ENCODE measurements at places on chromosomes 1 and 21.

- DNase-seq = no peak
Observed at GRCh38 chr1:184110272-184111204, 59.0 kb downstream of the TSEN15 start.

DNA sequence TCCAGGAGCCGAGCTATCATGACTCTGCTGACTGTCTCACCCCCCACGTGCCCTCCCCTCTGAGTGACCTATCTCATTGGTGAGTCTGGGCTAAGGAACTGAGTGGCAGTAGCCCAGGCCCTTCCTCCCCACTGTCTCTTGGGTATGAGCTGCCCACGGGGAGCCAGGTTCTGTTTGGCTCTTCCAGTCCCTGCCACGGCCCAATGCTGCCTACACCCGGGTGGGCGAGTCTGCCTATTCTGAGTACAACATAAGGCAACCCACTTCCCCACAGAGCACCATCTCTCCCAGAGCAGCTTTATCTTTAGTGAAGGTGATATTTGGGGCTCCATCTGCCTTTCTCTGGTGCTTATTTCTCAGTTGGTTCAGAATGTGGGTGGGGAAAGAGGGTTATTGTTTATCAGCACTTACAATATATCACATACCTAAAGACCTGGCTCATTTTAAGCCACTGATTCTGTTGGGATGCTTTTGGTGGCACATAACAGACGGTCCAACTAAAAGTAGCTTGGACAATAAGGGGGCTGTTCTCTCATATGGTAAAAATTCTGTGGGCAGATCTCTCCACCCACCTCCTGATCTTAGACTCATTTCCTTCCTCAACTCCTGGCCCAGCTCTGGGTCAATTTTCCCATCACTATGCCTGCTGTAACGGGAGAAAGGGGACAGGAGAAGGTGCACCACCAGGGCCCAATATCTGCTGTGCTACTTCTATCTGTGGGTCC, 27.7 kb upstream of the VWA5B1 start:
- DNase-seq = no peak

GRCh38 chr1:153698020-153698922, 19.8 kb downstream of the NPR1 start:
- DNase-seq = peak; percentile 98

DNA sequence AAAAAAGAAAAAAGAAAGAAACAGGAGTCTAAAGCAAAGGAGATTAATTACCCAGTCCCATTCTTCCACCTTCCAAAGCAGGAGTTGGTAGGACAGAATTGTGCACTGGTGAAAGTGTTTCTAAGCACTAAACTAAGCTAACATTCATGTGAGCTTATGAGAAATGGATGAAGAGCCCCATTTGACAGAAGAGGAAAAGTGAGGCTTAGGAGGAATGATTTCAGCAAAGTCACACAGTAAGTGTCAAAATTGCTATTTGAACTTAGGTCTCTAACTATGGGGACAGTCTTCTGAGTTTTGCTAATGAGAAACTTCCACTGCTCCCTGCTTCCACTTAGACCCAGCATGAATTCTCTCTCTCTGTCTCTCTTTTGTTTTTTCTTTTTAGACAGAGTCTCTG, 18.7 kb downstream of the LCK start:
- DNase-seq = no peak

- peak; percentile 100 for DNase-seq
Observed at GRCh38 chr1:235328271-235329138, at the start of gene GGPS1. TSS of gene GGPS1 (plus strand) at chr1:235328570. CDS start at chr1:235335265, 6,695 bp downstream.

- no peak for DNase-seq
Observed at GRCh38 chr1:185042737-185043136, 2.6 kb upstream of the RNF2 start.

DNA sequence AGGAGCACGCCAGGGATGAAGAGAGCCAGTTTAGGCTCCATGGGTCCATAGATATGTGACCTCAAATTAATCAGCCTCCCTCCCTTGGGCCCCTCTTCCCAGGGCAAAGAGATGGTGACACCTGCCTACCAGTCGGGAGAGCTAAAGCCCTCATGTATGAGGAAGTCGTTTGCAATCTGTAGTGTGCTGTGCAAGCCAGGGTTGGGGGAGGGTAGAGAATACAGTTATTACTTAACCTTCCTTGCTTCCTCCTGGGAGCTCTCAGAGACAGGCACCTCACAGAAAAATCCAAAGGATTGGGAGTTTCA, 4.0 kb downstream of the PGLYRP4 start:
- DNase-seq = no peak

GRCh38 chr1:31581821-31582810, 5.8 kb downstream of the TINAGL1 start:
- peak; percentile 57 for DNase-seq

GRCh38 chr1:58815686-58816071, 31.8 kb upstream of the JUN start:
- DNase-seq = no peak

DNA sequence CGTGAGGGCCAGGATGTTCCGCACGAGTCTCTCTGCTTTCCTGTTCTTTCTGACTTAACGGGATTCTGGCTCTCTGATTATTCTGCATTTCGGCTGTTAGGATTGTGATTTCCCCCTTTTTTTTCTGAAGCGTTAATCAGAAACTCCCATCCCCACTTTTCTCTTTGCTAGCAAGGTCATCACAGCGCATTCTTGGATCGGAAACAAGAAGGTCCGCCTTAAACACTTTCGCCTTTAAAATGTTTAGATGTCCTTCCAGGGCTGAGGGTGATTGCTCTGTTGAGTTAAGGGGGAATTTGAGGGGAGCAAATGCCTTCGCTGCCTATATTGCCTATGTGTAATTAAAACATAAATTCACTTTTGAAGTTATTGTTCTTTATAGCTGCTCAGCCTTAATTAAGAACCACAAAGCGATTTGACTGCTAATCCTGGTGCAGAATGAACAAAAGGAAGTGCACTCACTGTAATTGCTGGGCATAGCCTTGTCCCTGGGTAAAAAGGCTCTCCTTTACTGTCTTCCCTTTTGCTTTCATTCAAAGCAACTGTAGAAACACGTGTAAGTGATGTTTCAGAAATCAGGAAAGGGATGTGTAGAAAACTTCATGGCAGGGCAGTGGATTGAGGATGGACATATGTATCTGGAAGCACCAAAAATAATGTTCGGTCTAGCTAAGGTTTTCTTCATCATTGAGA, 1.2 kb downstream of the LAMC1 start:
- DNase-seq = no peak

GRCh38 chr1:41661428-41662060, 177.1 kb upstream of the EDN2 start:
- DNase-seq = no peak

GRCh38 chr1:181318022-181318857, 165.1 kb upstream of the CACNA1E start:
- DNase-seq = no peak

GRCh38 chr1:171801487-171801891, 20.0 kb downstream of the METTL13 start:
- DNase-seq = peak; percentile 61

GRCh38 chr1:242447689-242448088, 76.8 kb downstream of the PLD5 start:
- no peak for DNase-seq

GRCh38 chr1:9086045-9086444, 16.6 kb upstream of the SLC2A5 start:
- peak; percentile 31 for DNase-seq

DNA sequence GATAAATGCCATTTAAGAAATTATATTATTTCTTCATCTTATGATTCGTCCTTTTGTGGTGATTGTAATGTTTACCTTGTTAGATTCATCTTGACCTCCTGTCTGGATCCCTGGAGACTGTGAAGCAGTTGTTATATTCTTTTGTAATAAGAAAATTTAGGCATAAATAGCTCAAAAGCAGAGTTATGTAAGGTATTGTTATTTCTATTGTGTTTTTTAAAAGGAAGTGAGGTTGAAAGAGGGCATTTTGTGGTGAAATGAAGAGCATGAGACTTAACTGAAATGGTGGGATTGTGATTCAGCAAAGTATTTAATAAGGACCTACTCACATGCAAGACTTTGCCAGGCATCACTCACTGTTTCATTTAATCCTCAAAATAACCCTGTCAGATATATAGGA, 104.0 kb downstream of the PDE4B start:
- DNase-seq = peak; percentile 19

- no peak for DNase-seq
Observed at GRCh38 chr21:14699433-14700407, 153.6 kb upstream of the SAMSN1 start.

GRCh38 chr1:75671708-75672107, 52.8 kb upstream of the ACADM start:
- no peak for DNase-seq

DNA sequence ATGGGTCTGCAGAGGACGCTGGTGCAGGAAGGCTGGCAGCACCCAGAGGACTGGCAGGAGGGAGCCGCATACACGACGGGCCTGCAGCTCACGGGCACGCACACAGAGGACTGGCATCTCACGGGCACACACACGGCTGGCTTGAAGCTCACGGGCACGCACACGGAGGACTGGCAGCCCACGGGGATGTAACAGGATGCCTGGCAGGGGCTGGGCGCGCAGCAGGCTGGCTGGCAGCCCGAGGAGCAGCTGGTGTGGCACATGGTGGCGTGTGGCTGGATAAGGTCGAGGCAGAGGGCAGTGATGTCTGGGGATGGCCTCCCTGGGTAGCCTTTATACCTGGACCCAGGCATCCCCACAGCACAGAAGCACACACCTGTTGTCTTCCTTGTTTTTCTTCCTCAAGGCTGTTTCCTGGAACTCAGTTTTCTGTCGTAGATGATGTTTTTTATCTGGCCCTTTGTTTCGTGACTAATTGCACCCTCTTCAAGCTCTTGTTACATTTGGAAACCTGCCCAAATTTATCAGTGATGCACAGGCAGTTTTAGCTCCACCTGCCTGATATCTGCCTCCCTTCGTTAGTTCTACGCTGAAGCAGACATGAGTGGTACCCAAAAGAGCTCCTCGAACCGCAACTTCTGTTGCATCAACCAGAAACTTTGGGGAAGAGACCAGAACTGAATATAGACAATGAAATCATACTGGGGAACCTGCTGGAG, at the start of gene KRTAP12-1:
KRTAP12-1 (minus strand) TSS at position 303 of the 719 bp plus-strand sequence; CDS start at position 263, 40 bp downstream.
- no peak for DNase-seq

DNA sequence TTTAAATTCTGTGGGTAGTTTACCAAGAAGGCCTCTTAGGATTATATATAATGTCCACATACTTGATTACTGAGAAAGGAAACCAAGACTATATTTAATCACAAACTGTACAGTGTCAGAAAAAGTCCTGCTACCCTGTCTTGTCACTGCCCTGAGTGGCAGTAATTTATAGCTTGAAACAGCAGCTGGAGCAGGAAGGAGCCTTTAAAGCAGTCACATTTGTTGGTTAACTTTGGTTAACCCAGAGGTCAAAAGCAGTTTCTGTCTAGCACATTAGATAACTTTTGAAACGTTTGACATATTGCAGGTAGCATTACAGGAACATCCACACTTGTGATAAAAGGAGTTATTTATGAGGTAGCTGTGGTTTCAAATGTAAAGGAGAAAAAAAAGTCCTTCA, 161.7 kb downstream of the ROR1 start:
- no peak for DNase-seq

DNA sequence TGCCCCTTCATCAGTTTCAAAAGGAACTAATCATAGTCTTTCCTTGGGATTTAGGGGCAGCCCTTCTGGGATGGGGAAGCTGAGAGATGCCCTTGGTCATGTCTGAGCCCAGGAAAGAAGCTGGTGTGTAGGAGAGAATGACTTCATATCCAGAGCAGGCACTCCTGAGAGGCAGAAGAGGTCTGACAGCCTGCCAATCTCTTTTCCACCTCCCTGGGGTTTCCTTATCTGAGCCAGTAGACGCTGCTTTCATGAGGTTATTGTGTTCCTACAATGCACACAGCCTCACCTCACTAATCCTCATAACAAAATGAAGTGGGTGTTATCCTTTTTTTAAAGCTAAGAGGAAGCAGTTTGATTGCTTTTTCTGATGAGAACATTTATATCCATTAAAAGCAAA, 14.1 kb downstream of the ROR1 start:
- no peak for DNase-seq

GRCh38 chr1:58714544-58714943, 14.7 kb upstream of the MYSM1 start:
- DNase-seq = no peak

DNA sequence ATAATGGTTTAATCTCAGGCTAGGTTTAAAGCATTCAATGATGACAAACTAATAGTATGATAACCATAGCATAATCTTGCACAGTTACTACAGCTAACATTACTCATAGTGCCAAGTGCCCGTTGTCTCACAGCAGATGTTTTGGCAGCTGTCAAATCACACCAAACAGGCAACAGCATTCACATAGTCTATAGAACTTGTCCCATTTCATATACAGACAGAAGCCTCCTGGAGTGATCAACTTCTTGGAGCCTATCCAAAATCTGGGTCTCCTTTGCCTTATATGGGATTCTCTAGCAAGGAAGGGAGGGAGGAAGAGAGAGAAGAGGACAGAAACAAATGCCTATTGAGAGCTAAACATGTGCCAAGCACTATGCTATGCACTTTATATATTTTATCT, 250.6 kb upstream of the ZP4 start:
- DNase-seq = no peak

GRCh38 chr1:160641323-160642280, 5.2 kb downstream of the SLAMF1 start:
- DNase-seq = no peak

DNA sequence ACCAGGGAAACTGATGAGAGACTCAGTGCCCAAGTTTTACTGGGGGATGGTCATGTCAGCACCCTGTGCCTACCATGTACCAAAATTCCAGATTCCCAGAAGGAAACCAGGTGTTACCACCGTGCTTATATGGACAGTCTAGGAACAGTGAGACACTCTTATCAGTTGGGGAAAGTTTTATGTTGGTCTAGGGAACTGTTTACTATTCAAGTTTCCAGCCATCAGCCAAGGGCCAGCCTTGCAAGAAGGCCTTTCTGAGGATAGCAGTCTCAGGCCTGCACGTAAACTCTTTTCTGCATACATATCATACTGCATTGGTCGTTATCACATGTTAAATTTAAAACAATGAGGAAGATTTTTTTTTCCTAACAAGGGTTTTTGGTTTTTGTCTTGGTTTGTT, 12.6 kb downstream of the TMEM269 start:
- DNase-seq = no peak

GRCh38 chr1:1779691-1780597, 1.7 kb upstream of the NADK start:
- no peak for DNase-seq

DNA sequence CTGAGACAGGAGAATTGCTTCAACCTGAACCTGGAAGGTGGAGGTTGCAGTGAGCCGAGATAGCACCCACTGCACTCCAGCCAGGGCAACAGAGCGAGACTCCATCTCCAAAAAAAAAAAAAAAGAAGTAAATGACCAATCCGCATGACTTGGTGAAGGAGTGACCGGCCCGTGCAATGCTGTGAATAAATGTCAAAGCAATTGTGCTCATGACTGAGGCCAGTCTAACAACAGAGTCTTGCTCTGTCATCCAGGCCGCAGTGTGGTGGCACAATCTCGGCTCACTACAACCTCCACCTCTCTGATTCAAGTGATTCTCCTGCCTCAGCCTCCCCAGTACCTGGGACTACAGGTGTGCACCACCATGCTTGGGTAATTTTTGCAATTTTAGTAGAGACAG, 27.8 kb upstream of the SLC19A1 start:
- DNase-seq = no peak

- DNase-seq = peak; percentile 59
Observed at GRCh38 chr1:101314244-101314643, 77.4 kb downstream of the S1PR1 start.

Data from kidney glomerular epithelial cell (primary cell).